ENCODE measurements at places on chromosomes 2 and 18. TPM values are rescaled to one million over a fixed set of nuclear protein-coding genes. Genes with fewer than 3 reads are reported as not detected.

GRCh38 chr2:120384486-120385354 lies 38.8 kb downstream of the INHBB start:
- DNase-seq, result no peak

Gene TCF23
- total RNA-seq, result not detected

DNA sequence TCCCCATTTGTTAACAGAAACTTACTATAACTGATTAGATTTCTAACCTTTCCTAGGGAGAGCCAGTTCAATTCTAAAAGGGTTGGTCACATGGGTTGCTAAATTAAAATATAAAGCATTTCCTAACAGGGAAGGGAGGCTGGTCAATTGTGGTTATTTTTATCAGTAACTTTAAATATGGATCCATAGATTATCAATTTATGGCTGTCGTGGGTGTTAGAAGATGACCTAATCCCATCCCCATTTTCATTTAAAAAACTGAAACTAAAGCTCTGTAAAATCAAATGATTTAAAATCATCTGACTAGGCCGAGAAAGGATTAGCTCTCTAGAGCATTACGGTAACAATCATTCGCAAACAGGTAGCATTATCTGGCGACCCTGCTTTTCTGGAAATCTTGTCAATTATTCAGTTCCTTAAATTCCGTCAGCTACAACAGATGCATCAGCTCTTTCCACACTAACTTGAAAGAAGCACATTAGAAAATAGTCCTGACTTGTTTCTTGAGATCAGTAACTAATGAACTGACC lies 953 bp upstream of the HNRNPA3 start:
- DNase-seq, result no peak

- DNase-seq, result no peak
These were observed 547.3 kb upstream of the VWC2L start for GRCh38 chr2:213863541-213863940.

- DNase-seq, result no peak
These were observed 62.0 kb upstream of the CAVIN2 start for GRCh38 chr2:191908874-191909273.

DNA sequence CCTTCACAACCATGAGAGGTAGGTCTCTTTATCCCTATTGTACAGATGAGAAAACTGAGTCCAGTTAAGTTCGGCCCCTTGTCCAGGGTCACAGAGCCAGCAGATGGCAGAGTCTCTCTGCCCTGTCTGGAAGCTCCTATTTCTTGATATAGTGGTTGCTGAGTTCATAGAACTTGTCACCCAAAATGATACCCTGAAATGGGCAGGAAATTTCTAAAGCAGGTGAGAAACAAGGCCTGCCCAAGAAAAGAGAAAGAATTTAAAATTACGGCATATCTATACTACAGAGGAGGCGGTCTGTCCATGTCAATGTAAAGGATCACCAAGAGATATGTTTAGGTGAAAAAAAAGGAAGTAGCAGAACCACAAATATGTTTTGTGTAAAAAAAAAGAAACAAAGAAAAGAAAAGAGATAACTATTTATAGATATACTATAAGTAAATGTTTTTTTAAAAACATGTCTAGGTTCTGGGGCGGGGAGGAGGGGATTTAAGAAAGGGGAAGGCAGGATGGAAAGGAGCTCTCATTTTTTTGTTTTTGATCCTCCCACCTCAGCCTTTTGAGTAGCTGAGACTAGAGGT lies 39.8 kb downstream of the MYO7B start:
- DNase-seq, result no peak

Gene NYAP2
- total RNA-seq, result not detected

Gene ICA1L
- 9.7 TPM for total RNA-seq

- no peak for DNase-seq
These were observed 59.2 kb downstream of the IL1R2 start for GRCh38 chr2:102050854-102051391.

DNA sequence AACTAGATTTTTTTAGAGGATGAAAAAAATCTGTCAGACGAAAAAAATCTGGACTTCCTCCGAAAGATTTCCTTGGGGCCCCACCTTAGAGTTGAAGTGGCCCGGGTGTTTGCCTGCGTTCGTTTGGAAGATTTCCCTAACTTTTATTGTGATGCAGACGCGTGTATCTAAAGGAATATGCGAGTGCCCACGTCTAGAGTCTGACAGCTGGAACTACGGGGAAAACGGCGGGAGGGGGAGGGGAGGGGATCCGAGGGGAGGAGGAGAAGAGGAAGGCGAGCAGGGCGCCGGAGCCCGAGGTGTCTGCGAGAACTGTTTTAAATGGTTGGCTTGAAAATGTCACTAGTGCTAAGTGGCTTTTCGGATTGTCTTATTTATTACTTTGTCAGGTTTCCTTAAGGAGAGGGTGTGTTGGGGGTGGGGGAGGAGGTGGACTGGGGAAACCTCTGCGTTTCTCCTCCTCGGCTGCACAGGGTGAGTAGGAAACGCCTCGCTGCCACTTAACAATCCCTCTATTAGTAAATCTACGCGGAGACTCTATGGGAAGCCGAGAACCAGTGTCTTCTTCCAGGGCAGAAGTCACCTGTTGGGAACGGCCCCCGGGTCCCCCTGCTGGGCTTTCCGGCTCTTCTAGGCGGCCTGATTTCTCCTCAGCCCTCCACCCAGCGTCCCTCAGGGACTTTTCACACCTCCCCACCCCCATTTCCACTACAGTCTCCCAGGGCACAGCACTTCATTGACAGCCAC lies 2.4 kb upstream of the SP9 start:
- DNase-seq, result no peak

- no peak for DNase-seq
These were observed 174.8 kb upstream of the EPAS1 start for GRCh38 chr2:46122318-46122976.

GRCh38 chr18:40018266-40018665 lies 1936.8 kb upstream of the PIK3C3 start:
- DNase-seq, result no peak

Gene SEMA4C
- total RNA-seq, result 17.0 TPM

DNA sequence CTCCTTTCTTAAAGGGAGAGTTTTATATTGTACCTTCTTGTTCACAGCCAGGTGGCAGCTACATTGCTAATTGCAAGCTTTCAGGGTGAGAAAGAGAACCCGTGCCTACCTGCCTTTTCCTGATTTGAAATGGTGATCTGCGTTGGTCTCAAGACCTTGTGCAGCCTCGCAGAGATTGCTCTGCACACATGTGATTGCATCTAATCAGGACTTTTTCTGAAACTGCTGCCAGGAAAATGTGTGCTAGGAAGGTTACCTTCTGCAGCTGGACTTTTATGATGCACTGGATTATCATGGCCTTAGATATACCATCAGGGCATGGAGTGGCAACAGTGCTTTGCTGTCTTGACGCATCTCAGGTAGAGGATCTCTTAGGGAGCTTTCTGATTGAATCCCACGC lies 45.1 kb downstream of the AGAP1 start:
- no peak for DNase-seq

Gene MAB21L4
- not detected for total RNA-seq

Gene TMEM247
- total RNA-seq, result not detected

GRCh38 chr2:239949075-239949474 lies 76.1 kb downstream of the NDUFA10 start:
- no peak for DNase-seq

- no peak for DNase-seq
These were observed 26.8 kb downstream of the YES1 start for GRCh38 chr18:785242-785641.

DNA sequence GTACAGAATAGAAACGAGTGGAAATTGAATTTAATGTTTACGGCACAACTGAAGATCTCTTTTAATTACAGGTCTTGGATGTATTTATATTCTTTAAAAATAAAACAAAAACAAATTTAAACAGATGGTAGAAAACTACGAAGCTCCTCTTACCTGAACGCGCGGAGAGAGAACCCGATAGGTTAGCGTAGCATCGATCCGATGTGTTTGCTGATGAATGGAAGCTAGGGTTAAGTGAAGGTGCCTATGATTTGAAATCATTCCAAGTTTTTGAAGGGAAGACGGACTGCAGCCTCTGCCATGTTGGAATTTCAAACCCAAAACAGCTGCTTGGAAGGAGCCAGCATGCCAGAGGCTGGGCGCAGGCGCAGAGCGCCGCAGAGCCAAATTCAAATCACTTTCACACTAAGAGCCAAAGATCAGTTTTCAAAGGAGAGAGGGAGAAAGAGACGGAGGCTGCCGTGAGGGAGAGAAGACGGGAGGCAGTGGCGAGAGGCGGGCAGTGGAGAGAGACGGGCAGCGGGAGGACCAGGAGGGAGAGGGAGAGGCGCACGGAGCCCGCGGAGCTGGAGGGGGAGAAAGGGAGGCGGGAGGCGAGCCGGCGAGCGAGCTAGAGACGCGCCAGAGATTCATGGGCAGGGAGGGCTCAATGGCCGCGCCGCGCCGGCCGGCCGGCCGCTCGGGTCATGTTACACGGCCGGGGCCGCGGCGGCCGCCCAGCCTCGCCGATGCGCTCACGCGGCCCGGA lies at the start of gene FIGN:
Gene FIGN (minus strand): TSS at position 324 of the 748 bp plus-strand sequence. CDS start 1,081 bp downstream, outside the sequence.
- DNase-seq, result no peak

Gene KIF1A
- total RNA-seq, result not detected

Gene FAM237A
- not detected for total RNA-seq

GRCh38 chr2:207131594-207131993 lies 34.2 kb downstream of the KLF7 start:
- DNase-seq, result no peak

GRCh38 chr2:5374762-5375161 lies 317.4 kb upstream of the SOX11 start:
- DNase-seq, result no peak

- DNase-seq, result no peak
These were observed 47.5 kb downstream of the KCNIP3 start for GRCh38 chr2:95344656-95345055.

- DNase-seq, result no peak
These were observed 90.4 kb downstream of the DOCK10 start for GRCh38 chr2:224951723-224952481.

DNA sequence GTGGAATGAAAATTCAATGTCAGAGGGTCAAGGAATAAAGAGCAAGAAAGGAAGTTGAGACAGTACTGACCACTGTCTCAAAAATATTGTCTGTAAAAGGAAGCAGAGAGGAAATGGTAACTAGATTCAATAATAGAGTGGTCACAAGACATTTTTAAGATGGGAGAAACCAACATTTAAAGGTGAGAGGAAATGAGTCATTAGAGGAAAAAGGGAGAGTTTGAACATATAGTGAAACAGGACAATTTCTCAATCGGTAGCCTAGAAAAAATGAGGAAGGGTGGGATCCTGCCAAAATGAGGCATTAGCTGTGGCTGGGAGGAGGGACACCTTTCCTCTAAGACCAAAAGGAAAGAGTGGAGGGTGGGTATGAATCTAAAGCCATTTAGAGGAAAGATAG lies 288.5 kb downstream of the SP3 start:
- no peak for DNase-seq

DNA sequence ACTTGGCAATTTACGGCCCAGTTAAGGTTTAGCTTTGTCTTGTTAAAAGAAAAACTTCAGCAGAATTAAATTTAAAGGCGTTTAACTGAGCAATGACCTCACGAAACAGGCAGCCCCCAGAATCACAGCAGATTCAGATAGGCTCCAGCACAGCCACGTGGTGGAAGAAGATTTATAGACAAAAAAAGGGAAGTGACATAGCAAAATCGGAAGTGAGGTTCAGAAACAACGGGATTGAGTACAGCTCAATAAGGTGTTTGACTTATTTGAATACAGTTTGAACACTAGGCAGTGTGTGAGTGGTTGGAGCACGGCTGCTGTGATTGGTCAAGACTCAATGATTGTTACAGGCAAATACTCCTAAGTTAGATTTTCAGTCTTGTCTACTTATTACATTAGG lies 79.8 kb downstream of the MOGAT1 start:
- no peak for DNase-seq

Gene VIT
- total RNA-seq, result not detected

DNA sequence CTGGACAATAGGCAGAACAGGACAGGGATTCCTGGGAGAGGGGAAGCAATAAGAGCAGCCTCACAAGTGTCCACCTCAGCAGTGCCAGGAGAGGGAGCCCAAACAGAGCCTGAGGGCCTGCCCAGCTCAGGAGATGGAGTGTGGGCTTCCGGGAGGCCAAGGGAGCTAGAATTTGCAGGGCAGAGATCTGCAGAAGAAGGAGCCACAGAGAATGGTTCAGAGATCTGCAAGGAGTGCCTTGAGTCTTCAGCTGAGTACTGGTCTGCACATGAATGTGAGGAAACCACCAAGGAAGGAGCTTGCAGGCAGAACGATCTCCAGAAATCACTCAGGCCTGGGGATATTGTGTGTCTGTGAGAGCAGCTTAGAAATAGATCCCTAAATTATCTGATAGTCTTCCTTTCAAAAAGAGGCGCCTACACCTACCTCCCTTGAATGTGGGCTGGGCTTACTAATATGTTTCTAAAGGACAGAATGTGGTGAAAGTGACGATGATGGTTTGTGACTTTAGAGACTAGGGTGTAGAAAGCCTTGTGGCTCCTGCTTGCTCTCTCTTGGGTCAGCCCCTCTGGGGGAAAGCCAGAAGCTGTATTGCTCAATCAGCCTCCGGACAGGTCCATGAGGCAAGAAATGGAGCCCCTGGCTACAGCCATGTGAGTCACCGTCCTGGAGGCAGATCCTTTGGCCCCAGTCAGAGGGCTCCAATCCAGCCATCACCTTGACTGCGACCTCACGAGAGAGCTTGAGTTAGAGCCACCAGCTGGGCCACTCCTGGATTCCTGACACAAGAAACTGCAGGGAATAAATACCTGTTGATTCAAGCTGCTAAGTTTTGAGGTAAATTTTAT lies 7.6 kb upstream of the LPIN1 start:
- DNase-seq, result peak; percentile 79

Gene CNTNAP5
- total RNA-seq, result not detected

Gene STAMBP
- 40.6 TPM for total RNA-seq

Gene CABYR
- total RNA-seq, result 2.2 TPM

- no peak for DNase-seq
These were observed 270.1 kb downstream of the TCF4 start for GRCh38 chr18:55317864-55318263.

Gene NAPG
- total RNA-seq, result 29.1 TPM

DNA sequence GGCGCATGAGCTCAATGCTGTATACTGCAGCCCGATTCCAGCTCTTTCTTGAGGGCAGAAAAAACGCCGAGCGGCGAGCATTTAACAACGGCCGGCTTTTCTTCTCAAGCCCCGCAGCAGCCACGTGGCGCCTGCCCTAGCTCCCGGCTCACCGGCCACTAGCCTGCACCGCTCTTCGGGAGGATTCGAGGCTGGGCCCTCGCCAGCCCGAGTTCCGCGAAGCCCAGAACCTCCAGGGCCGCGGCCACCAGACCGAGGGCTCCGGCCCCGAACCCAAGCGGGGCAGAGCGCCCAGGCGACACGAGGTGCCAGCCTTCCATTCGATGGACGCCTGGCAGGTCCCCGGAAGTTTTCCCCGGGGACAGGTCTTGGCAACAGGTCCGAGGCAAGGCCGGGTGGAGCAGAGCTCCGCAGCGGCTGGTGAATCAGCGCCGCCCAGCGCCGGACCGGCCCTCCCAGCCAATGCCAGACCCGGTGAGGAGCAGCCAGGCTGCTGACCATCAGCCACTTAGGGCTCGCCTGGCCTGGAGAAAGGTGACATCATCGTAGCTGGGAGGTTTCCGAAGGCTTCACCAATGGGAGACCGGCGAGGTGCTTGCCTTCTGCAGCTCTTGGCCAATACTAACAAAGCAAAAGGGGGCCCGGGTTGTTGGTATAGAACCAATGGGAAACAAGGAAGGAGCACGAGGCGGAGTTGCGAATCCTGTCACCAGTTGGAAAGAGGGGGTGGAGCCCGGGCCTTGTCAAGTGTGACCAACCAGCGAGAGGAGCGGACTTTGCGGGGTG lies 552 bp upstream of the MXD1 start:
- DNase-seq, result peak; percentile 100

Gene OTOS
- not detected for total RNA-seq

All from natural killer cell treated with Interleukin-12 subunit alpha and Interleukin-12 subunit beta and Interleukin-15 and Interleukin-18, amount 100 ng/mL, for 72 hours (primary cell).